Gastroesophageal sphincter (tissue), 4 donors: ENCODE measurements at places on chromosomes 13 and 19. TPM values are rescaled to one million over a fixed set of nuclear protein-coding genes. Genes with fewer than 3 reads are reported as not detected.

- ATAC-seq, result no peak
Measured at GRCh38 chr13:85816413-85816812, 17.2 kb upstream of the SLITRK6 start.

DNA sequence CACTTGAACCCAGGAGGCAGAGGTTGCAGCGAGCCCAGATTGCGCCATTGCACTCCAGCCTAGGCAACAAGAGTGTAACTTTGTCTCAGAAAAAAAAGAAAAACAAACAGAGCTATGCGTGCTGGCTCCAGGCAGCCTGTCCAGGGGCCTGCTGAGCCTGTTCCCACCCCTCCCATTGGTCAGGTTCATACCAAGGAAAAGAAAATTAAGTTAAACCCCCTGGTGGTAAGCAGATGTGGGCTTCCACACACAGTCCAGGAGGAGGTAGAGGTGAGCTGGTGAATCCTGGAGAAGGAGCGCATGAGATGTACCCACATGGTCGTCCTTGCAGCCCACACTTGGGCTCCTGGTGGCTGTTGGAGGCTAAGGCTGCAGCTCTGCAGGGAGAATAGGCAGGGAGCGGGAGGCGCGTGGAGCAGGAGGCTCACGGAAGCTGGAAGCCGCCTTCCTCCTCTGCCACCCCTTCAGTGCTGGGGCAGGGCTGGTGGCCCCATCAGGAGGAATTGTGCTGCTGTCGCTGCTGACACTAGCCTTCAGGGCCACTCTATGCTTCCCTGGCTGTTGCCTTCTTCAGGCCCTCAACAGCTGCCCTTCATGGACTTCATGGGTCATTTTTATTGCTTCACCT lies 10.5 kb upstream of the CHAMP1 start:
- ATAC-seq, result no peak

DNA sequence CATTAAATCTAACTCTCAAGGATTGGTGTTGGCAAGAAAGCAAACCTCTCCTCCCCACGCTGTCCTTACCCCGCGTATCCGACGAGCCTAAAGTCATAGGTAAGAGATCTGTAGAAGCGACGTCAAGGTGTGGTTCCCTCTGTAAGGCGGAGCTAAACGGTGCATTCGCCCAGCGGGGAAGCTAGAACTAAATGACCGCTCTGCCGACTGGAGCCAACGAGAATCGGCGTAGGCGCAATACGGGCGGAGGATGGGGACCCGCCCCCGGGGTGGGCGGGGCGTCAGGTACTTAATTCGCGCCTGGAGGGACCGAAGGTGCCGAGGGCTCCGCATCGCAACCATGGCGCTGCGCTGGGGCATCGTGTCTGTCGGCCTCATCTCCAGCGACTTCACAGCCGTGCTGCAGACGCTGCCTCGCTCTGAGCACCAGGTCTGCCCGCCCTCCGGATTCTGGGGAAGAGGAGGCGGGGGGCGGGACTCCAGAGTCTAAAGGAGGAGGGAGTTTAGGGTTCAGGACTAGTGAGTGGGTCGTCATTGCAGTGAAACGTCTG lies at the start of gene DHDH:
DHDH (plus strand) TSS at position 318 of the 551 bp plus-strand sequence; CDS start at position 341, 23 bp downstream.
- ATAC-seq, result peak; percentile 89

GRCh38 chr13:24493356-24493755 lies 19.2 kb downstream of the PARP4 start:
- no peak for ATAC-seq

DNA sequence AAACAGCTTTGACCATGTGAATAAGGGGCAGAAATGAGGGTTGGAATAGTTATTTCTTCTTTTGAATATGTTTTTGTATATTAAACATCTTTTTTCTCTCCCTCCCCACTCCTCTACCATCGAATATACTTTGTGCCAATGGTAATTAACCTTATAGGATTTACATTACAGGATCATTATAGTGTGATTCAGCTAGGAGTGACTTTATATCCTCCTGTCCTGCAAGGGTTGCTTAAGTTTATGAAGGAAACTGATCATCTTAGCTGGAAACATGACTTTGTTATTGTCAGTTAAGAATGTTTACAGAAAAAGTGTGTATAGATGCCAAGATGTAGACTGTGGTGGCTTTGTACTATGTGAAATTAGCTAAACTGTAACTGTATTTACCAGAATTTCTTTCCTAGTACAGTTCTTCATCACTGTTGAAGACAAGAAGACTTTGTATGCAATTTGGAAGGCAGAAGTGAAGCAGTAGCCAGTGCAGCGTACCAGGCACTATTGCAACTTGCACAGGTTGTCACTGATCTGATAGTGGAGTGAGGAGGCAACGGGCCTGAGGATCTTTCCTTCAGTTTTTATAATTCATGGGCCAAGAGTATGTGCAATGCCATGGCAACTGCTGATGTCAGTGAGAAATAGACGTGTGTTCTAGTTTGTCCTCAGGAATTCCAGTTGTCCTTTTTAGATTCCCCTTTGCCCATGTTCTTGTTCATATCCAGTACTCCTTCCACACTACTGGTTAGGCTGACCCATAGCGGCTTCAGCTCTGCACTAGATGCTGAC lies 8.2 kb upstream of the PAN3 start:
- ATAC-seq, result no peak

DNA sequence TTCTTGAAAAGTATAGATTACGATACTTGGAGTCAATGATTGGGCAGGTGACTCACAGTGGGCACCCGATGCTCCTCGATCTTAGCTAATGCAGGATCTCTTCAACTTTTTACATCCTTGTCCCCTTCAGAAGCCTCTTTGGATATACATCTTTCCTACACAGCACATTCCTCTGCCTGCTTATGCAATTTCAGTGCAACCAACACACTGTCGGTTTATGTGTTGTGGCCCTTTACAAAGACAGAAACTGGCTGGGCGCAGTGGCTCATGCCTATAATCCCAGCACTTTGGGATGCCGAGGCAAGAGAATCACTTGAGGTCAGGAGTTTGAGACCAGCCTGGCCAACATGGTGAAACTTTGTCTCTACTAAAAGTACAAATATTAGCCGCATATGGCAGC lies 2.6 kb downstream of the GPR42 start:
- no peak for ATAC-seq

DNA sequence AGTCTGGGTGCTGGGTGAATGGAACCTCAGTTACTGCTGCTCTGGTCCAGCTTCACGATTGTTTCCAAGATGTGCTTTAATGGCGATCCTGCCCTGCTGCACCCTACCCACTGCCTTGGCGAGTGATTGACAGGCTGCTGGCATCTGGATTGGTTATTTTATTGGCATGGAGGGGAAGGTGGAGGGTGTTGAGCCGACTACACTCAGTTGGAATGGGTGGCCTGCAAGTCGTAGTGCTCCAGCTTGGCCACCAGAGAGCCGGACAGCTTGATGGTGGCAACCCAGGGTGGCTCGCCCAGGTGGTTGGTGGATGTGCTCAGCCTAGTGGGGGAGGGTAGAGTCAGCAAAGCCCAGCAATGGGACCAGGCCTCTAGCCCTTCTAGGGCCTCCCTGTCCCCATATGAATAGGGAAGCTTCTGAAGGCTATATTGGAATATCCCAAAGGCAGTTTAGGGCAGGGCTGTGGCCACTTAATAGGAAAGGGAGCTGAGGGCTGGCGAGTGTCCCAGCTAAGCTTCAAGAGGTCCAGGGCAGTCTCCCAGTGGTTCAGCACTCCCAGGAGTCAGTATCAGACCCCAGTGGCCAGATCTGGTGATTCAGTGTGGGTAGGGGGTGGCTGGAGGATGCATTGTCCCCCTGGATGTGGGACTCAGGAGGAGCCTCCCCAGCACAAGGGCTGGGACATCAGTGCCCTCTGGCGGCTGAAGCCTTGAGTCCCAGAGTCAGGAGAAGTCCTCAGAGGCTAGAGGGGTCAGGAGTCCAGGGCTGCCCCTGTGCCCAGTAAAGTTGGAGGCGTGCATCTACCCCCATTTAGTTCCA lies 3.4 kb downstream of the GGN start:
- no peak for ATAC-seq

DNA sequence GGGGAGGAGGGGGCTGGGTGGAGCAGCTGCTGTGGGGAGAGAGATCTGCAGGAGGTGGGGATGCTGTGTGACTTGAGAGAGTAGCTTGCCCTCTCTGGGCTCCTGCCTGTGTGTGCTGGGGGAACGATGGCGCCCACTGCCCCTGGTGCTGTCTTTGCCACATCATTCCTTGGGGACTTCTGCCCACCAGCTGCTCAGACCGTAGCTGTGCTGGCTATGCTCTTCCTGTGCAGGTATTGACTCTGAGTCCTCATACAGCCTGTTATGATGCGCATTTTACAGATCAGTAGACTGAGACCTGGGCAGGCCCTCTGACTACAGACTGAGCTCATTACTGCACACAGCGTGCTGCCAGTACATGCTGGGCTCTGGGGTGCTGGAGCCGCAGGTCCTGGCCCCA lies 51.1 kb downstream of the DNM2 start:
- ATAC-seq, result no peak

GRCh38 chr13:98301721-98302120 lies 124.7 kb upstream of the RNF113B start:
- ATAC-seq, result no peak

GRCh38 chr13:65907666-65908525 lies 1322.2 kb downstream of the PCDH9 start:
- no peak for ATAC-seq

- no peak for ATAC-seq
Measured at GRCh38 chr13:111668451-111668850, 348.0 kb downstream of the TEX29 start.

- no peak for ATAC-seq
Measured at GRCh38 chr13:99911069-99911964, 60.2 kb downstream of the ZIC5 start.

DNA sequence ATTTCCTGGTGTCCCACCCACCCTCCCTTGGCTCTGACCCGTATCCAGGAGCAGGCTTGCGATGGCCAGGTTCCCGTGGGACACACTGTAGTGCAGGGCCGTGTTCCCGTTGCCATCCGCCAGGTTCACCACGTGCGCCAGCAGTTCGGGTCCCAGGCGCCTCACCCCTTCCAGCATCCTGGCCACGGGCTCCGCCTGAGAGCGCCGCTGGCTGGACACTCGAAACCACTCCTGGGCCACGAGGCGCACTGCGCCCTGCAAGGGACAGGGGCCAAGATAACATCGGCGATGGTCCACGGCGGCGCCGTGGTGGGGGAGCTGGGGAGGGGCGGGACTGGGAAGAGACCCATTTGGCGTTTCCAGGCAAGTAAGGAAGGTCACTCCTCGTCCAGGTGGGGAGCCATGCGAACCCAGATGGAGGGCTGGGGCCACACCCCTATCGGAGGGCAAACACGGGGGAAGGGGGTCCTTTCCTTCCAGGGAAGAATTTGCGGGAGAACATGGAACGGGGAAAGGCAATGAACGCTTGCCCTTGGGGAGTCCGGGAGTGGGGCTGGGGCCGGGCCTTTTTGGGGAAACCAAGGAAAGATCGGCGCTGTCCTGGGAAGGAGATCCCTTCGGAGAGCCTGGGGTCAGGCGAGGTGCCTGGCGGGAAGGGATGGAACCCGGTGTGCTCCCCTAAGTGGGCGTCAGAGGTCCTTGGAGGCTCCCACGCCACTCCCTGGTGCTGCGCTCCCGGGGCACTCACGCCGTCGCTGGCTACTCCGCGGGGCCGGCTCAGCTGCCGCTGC lies 9.9 kb downstream of the KANK3 start:
- no peak for ATAC-seq

- ATAC-seq, result no peak
Measured at GRCh38 chr19:41793414-41793727, 3.0 kb upstream of the CEACAM3 start.

GRCh38 chr19:6002591-6002990 lies 24.7 kb upstream of the RANBP3 start:
- ATAC-seq, result no peak

DNA sequence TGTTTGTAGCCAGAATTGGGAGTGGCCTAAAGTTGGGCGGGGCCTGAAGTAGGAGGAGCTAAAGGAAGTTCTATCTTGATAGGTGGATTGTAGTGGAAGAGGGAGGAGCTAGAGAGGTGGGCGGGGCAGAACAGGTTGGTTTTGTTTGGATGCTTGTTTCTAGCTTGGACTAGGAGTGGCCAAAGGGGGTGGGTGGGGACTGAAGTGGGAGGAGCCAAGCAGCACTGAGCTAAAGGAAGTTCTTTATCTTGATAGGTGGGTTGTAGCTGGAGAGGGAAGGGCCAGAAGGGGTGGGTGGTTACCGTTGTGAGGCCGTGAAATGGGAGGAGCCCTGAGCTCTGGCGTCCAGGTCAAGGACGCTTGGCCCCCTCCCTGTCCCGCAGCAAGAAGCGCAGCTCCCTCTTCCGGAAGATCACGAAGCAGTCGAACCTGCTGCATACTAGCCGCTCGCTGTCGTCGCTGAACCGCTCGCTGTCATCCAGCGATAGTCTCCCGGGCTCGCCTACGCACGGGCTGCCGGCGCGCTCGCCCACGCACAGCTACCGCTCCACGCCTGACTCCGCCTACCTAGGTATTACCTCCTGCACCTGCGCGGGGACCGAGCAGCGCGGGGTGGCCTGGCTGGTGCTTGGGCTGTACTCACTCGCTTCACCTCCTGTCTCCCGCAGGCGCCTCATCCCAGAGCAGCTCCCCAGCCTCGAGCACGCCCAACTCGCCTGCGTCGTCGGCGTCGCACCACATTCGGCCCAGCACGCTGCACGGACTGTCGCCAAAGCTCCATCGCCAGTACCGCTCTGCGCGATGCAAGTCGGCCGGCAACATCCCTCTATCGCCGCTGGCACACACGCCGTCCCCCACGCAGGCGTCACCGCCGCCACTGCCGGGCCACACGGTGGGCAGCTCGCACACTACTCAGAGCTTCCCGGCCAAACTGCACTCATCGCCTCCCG lies 8.0 kb downstream of the DNASE2 start:
- ATAC-seq, result peak; percentile 29

GRCh38 chr19:41527089-41527488 lies 48.9 kb upstream of the CEACAM21 start:
- no peak for ATAC-seq

- no peak for ATAC-seq
Measured at GRCh38 chr13:47929156-47929555, 71.9 kb downstream of the SUCLA2 start.

GRCh38 chr19:17385878-17386611 lies 8.0 kb downstream of the CCDC194 start:
- ATAC-seq, result peak; percentile 39

SIGLECL1 gene
- total RNA-seq, result not detected

PTOV1 gene
- 55.1 TPM for total RNA-seq

TEX29 gene
- 1.9 TPM for total RNA-seq

ZNF541 gene
- 0.05 TPM for total RNA-seq

ZSCAN4 gene
- total RNA-seq, result not detected

FGF22 gene
- 4.7 TPM for total RNA-seq

ZSCAN22 gene
- 2.6 TPM for total RNA-seq

KCNC3 gene
- total RNA-seq, result 0.67 TPM
